ENCODE measurements at places on chromosomes 7 and 10.
A peak's percentile ranks its signal among the peaks of the same experiment; 100 is the strongest.

DNA sequence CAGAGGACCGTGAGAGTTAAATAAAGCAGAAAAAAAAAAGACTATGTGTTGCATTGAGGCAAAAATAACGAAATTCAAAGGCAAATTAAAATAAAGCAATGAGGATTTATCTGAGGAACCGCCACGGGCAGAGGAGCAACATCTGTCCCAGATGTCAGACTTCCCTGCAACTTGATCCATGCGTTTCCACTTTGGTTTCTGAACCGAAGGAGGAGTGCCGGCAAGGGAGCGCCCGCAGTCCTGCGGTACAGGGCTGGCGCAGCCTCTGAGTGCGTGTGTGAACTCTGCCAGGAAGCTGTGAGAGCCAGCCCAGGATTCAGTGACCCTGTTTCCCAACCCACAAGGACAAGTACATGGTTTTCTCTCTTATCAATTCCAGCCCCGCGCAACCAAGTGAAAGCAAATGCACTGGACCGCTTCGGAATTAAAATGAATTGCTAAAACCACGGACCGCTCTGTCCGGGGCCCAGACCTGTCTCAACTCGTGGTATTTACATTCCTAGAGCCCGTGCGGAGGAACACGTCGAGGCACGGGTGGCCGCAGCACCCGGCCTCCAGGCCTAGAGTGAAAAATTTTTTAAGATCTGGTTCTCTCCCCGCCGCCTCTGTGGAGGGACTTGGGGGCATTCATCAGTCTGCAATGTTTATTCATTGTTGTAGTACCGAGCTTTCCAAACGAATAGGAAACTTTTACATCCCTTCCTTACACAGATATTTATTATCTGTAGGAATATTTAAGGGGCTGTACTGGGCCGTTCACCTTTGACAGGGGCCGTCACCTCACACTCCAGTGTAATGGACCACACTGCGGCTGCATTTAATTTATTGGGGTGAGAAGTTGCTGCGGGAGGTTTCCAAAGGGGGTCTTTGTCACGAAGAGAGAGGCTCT, 291.5 kb upstream of the NFE2L3 start:
- peak; percentile 67 for DNase-seq

DNA sequence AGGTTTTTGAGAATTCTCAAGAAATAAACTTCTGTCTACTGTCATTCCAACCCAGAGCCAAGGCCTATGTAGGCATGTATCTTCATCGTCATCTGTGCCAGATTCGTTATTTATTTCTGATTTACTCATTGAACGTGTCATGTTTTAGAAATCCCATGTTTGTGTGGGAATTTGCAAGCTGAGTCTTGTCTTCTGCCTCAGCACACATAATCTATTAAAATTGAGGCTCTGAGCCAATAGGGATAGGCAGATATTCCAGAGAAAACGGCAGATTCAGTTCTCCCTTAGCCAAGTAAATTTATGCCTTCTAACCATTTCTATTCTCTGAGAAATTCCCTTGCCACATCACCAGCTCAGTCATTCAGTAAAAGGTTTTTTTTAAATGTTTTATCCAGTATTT, 444.6 kb downstream of the REEP3 start:
- no peak for DNase-seq

- DNase-seq, result peak; percentile 7
These were observed 153.5 kb downstream of the NSUN6 start for GRCh38 chr10:18497806-18498369.

GRCh38 chr7:96861-97260, 95.5 kb upstream of the FAM20C start:
- DNase-seq, result no peak

GRCh38 chr7:84161398-84161797, 33.2 kb downstream of the SEMA3A start:
- DNase-seq, result no peak

GRCh38 chr10:94103192-94103591, 109.5 kb downstream of the PLCE1 start:
- DNase-seq, result no peak

GRCh38 chr10:12702215-12702770, 299.2 kb downstream of the CCDC3 start:
- no peak for DNase-seq

GRCh38 chr7:130356876-130357611, 12.4 kb downstream of the CPA5 start:
- DNase-seq, result no peak

GRCh38 chr7:128025380-128025779, 5.9 kb downstream of the LRRC4 start:
- DNase-seq, result no peak

GRCh38 chr7:42159130-42159529, 77.9 kb downstream of the GLI3 start:
- no peak for DNase-seq

- DNase-seq, result no peak
These were observed 509.0 kb upstream of the PODXL start for GRCh38 chr7:132065193-132065988.

DNA sequence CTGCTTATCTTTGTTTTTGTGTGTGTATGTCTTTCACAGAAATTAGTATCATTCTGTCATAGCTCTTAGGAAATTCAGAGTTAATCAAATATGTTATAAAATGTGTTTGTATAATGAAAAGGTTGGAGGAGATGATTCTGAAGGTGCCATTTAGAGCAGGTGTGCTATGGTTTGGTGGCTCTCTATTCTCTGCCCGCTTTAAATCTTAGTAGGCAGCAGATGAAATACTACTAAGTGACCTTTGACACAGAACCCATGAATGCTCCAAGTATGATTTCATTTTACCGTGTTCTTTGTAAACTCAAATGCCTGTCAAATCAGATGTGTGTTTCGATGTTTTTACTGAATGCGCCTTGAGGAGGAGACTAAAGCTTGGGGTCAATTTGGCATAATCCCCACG, 24.5 kb downstream of the ZEB1 start:
- no peak for DNase-seq

GRCh38 chr10:98478430-98479222, 31.9 kb upstream of the HPS1 start:
- no peak for DNase-seq

- no peak for DNase-seq
These were observed 80.9 kb upstream of the CDK6 start for GRCh38 chr7:92917230-92917629.

- peak; percentile 87 for DNase-seq
These were observed 65.2 kb downstream of the GOLGA7B start for GRCh38 chr10:97914837-97915211.

All from neural progenitor cell (in vitro differentiated cells).